ENCODE measurements at places on chromosomes 3 and 15.

DNA sequence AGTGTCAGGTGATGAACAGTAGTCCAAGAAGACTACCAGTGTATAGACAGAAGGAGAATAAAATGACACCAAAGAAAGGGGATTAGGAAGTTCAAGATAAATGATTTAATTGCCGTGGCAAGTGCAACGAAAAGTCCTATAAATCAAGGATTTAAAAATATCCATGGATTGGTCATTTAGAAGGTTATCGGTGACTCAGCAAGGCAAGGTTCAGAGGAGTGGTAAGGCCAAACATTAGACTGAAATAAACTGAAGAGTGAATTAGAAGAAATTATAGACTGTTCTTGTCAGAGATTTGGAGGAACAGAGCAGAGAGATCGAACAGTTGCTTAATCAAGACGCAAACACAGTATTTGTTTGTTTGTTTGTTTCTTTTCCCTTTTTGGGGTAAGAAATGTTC, 211.9 kb upstream of the KCNMB2 start:
- no peak for DNase-seq

- peak; percentile 49 for DNase-seq
These were observed 394.5 kb upstream of the DPPA4 start for GRCh38 chr3:109731639-109732473.

DNA sequence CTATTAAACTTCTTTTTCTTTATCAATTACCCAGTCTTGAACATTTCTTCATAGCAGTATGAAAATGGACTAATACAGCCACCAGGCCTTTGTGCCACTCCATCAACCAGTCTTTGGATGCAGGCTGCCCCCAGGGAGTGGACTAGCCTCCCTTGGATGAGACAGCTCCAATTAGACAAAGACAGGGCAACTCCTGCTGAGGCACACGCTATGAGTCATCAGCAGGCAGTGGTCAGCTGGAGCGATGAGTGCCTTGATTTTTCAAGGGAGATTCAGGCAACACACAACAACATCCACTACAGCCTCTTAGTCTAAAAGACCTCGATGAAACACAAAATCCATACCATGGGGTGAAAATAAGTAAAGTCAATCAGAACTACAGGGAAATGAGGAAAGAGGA, 160.1 kb downstream of the ARRDC4 start:
- no peak for DNase-seq

GRCh38 chr15:60829416-60829815, 350.5 kb upstream of the ICE2 start:
- no peak for DNase-seq

DNA sequence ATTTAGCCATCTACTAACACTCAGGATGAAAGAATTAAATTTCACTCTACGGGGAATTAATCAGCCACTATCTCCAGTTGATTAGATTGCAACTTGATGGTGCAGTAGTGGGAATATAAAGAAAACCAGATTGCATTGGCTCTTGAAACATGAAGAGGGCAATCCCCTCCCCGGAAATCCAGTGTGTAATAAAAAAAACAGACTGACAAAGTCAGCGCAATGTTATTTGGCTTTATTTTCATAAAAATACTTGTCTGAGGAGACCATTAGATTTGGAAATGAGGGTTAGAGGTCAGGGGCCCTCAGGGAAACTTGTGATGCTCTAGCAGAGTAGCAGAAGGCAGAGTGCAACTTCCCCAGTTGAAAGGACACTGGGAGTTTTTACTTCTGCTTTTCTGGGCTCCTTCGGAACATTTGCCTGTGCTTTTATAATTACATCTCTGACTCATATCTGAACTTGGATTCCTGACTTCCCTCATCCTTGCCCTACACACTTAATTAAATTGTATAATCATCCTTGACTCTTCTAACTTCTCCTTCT, 326.8 kb downstream of the TUSC7 start:
- DNase-seq, result no peak

DNA sequence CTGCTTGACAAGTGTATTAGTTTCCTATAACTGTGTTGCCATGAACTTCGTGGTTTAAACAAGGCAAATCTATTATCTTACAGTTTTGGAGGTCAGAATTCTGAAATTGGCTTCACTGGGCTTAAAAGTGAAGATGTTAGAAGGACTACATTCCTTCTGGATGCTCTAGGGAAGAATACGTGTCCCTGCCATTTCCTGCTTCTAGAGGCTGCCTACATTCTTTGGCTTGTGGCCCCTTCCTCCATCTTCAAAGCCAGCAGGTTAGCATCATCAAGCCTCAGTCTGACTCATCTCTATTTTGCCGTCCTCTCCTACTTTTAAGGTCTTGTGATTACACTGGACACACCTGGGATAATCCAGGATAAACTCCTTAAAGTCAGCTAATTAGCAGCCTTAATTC, 327.7 kb downstream of the SATB1 start:
- no peak for DNase-seq

DNA sequence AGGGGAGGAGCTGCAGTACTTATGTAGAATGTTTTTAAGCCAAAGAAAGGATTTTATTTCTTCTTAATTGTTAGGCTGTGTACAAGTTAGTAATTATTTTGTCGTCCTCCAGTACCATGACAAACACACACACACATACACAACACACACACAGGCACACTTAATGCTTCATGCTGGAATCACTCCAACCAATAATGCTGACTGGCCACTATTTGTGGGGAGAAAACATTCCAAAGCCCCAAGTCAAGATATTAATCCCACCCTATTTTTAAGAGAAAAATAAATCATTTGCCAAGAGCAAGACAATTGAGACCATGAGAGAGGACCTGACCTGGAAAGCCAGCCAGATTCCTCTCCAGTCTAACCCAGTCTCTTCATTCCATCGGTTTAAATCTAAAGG, 51.8 kb upstream of the TMCO5A start:
- DNase-seq, result no peak

- no peak for DNase-seq
These were observed 280.1 kb downstream of the NEK10 start for GRCh38 chr3:27089068-27089467.

DNA sequence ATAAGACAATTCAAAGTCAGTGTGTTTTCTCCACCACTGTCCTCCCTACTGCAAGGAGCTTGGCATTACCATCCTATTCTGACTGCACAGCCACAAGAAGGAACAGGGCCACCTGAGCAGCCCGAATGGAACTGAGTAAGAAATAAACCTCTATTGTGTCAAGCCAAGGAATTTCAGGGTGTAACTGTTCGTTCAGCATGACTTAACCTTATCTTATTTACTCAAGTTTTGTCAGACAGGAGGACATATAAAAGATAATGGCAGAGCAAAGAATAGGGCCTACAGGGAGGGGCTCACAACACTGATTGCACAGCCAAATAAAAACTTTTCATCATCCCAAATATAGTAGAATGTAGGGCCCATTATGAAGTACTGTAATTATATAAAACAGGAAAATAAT, 236.1 kb downstream of the NEK10 start:
- no peak for DNase-seq

DNA sequence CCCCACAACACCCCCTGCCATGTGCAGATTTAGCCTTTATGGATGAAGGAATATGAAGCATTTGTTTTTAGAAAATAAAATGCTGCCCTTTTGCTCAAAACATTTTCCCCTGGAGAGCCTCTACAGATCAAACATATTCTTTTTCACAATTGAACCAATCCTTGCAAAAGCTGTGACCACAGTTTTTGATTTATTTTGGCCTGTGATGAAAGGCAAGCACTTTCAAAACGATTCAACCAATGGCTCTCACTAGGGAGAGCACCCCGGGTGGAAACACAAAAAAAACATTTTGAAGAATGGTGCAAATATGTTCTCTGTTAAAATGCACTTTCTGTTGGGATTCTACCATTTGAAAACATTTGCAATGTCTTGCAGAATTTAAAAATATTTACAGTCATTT, 476.0 kb upstream of the ONECUT1 start:
- no peak for DNase-seq

DNA sequence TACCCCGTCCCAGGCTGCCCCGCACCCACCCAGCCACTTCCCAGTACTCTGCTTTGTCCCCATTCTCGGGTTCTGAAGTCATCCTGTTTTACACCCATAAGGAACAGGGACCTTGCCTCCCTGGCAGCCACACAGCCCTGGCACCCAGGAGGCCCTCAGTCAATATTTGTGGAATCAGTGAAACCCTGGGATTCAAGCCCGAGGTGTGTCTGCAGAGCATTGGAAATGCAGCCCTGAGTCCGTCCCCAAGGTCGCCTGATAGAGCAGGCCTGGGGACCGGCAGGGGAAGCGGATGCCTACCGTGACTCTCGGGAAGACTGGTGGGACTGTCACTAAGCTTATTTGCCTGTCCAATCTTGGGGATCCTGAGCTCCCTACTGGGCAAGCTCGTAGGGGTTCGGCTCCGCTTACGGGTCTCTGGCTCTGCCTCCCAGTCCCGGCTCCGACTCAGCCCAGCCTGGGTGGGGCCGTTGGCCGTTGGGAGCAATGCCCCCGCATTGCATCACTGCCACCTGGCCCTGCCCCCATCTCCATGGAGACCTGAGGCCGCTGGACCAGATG, 64.4 kb upstream of the TAMM41 start:
- DNase-seq, result no peak

GRCh38 chr3:101513419-101513986, 491 bp upstream of the SENP7 start:
- no peak for DNase-seq

DNA sequence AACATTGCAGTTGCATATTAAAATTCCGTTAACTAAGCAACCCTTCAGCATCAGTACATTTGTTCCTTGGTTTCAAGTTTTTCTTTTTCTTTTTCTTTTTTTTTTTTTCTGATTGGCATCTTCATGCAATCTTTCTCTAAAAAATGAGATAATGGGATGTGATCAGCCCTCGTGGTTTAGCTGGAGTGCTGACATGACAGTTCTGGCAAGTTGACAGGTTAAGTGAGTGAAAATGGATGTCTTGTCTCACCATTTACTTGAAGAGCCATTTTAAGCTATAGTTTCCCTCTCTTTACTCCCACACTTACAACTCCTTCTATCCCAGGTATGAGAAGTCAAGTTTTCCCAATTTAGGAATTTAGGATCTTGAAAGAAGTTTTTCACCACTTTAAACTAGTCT, 495.2 kb downstream of the ROBO2 start:
- DNase-seq, result no peak

DNA sequence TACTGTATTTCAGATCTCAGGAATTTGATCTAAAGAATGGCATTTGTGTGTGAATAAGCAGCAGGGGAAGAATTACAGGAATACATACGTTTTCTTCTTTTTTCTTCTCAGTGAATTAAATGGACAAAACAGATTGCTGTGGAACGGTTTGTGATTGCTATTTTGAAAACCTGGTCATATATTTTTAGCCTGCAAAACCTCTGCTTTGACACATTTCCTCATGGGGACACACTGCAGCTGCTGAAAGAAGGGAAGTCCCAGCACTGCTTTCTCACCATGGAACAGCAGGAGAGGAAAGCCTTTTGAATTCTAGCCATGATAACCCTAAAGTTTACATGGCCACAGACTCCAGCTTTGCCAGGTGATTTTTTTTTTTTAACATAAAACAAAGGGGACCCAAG, 315.0 kb downstream of the OXSM start:
- DNase-seq, result no peak

DNA sequence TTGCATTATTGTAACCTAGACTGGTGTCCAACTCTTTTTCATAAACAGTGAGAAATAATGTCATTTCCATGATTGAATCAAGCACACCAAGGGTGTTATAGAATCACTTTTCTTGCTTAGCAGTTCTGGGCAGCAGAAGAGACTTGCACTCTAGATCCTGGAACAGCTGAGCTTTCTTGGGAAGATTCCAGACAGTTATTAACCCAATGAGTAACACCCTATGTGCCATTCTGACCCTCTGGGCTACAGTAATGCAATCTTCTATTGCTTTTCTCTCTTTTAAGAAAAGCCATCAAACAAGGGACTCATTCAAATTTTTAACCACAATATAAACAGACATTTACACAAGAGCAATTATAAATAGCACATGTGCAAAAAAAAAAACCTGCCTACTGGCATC, 39.3 kb upstream of the USP3 start:
- no peak for DNase-seq

DNA sequence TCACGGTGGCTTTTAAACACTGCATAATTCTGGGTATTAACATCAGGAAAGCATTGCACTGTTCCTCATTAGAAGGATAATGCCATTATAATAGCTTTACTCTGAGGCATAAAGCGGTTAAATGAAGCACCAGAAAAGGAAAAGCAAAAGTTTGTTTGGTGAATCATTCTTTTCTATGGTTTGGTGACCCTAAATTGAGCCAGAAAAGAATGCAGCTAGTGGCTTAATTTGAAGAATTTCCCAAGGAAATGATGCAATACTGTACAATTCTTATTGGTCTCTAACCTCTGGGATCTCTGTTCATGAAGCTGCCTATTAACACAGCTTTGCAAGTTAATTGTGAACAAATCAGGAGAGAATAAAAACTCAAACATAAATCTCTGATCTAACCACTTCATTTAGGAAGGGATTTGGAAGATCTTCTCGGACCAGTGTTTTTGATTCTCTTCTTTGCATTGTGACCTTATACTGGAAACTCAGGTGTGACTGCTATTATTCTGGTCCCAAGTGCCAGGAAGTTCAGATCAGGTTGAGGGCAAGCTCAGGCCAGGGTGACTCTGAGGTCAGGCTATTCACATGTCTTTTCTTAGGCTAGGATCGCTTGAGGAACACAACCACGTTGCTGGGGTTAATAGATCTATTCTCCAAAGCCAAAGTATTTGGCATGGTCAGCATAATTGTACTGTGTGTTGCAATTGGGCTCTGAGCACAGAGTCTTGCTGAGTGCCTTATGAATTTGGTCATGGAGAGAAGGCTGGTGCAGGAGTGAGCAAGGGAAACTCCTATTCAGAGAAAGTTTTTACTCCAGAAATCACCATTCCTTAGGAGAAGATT, 11.3 kb upstream of the DLG1 start:
- no peak for DNase-seq

GRCh38 chr15:51830276-51830806, 888 bp downstream of the TMOD3 start:
- DNase-seq, result no peak

GRCh38 chr3:44343421-44343820, 4.9 kb downstream of the TCAIM start:
- no peak for DNase-seq

GRCh38 chr3:111246967-111247760, 175.5 kb downstream of the NECTIN3 start:
- DNase-seq, result no peak

GRCh38 chr3:102673271-102674115, 238.7 kb downstream of the ZPLD1 start:
- DNase-seq, result peak; percentile 55

- no peak for DNase-seq
These were observed 391.5 kb downstream of the RAP2B start for GRCh38 chr3:153553605-153553945.

GRCh38 chr15:57070674-57071073, 152.2 kb downstream of the TCF12 start:
- DNase-seq, result no peak

Data from activated naive CD4-positive, alpha-beta T cell treated with Interleukin-2 at 50 U/mL for 16 hours (primary cell).